A375 (cell line): ENCODE measurements at places on chromosomes 5 and 9. TPM values are rescaled to one million over a fixed set of nuclear protein-coding genes. Genes with fewer than 3 reads are reported as not detected.

The DENND4C gene
- 32.2 and 35.5 TPM in 2 replicates for total RNA-seq

The GABRA1 gene
- not detected in 2 replicates for total RNA-seq

The KIF24 gene
- 4.5 and 4.6 TPM in 2 replicates for total RNA-seq

The PRSS3 gene
- not detected in 2 replicates for total RNA-seq

The ROR2 gene
- total RNA-seq: 0.15 TPM in 1 of 2 replicates, not detected in the other

The ASS1 gene
- total RNA-seq: 8.7 and 9.4 TPM in 2 replicates

The RNF145 gene
- total RNA-seq: 47.9 and 49.9 TPM in 2 replicates

The PGM5 gene
- total RNA-seq: 1.5 and 3.2 TPM in 2 replicates

The TXNDC8 gene
- total RNA-seq: not detected in 2 replicates

The RNF38 gene
- 4.1 and 5.7 TPM in 2 replicates for total RNA-seq

The PDCD1LG2 gene
- 0.79 and 0.82 TPM in 2 replicates for total RNA-seq

The OSMR gene
- total RNA-seq: 13.5 and 14.2 TPM in 2 replicates

The WNT8A gene
- total RNA-seq: not detected in 2 replicates

The SOWAHA gene
- total RNA-seq: 0.15 and 0.32 TPM in 2 replicates

The DMRT3 gene
- not detected in 2 replicates for total RNA-seq

The CCDC152 gene
- total RNA-seq: 0.23 and 0.27 TPM in 2 replicates

The ELAVL2 gene
- total RNA-seq: 2.0 and 2.3 TPM in 2 replicates
